ENCODE measurements at places on chromosomes 5 and 9. TPM values are rescaled to one million over a fixed set of nuclear protein-coding genes. Genes with fewer than 3 reads are reported as not detected.
A peak's percentile ranks its signal among the peaks of the same experiment; 100 is the strongest.

- peak; percentile 29 for DNase-seq
- peaks cover 4% of the 10 kb centered on the region for H3K27me3 ChIP-seq
- peaks cover 19% of the 10 kb centered on the region for H3K4me1 ChIP-seq
Measured at GRCh38 chr5:154523709-154524108, 45.7 kb upstream of the HAND1 start.

- peaks cover 16% of the 10 kb centered on the region for H3K4me1 ChIP-seq
- DNase-seq: no peak
- H3K4me3 ChIP-seq: no peak overlapping the region
- H3K27ac ChIP-seq: no peak overlapping the region
- no peaks in the 10 kb centered on the region for H3K27me3 ChIP-seq
- H3K36me3 ChIP-seq: no peaks in the 10 kb centered on the region
Measured at GRCh38 chr9:113588242-113588810, 124.8 kb downstream of the RGS3 start.

DNA sequence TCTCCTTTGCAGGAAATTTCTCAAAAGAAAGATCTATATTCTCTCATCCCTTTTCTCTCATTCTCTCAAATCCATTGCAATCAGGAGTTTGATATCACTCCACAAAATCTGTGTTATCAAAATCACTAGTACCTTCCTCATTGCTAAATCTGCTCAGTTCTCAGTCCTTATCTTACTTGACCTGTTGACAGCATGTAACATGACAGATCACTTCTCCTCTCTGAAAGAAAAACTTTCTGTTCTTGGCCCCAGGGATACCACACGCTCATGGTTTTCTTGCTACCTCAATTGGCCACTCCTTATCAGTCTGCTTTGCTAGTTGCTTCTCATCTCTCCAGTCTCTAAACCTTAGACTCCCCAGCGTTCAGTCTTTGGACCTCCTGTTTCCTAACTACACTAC lies 22.1 kb downstream of the SRP19 start:
- peaks cover 4% of the 10 kb centered on the region for H3K36me3 ChIP-seq
- no peak overlapping the region for H3K4me3 ChIP-seq
- H3K27ac ChIP-seq: no peak overlapping the region
- H3K4me1 ChIP-seq: peaks cover 6% of the 10 kb centered on the region
- no peaks in the 10 kb centered on the region for H3K27me3 ChIP-seq

- no peak overlapping the region for H3K4me3 ChIP-seq
- H3K4me1 ChIP-seq: no peaks in the 10 kb centered on the region
- no peak for DNase-seq
Measured at GRCh38 chr5:106962464-106963230, 708.1 kb downstream of the EFNA5 start.

DNA sequence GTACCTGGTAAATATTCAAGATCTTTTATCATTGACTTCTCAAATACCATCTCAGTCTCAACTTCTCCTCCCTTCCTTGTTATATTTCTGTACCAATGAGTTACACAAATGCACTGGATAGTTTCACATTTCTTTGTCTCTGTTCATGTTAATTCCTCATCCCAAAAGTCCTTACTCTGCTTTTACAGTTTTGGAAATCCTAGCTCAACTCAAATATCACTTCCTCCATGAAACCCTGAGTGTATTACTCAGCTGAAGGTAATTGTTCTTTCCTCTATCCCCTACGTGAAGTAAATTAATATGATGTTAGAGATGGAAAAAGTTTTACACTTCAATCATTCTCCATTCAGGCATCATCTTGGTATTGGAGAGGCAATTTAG lies 241.5 kb downstream of the TLE4 start:
- H3K27ac ChIP-seq: no peak overlapping the region
- no peak overlapping the region for H3K4me3 ChIP-seq
- no peaks in the 10 kb centered on the region for H3K27me3 ChIP-seq
- H3K36me3 ChIP-seq: no peaks in the 10 kb centered on the region

CDKN2A gene
- total RNA-seq: not detected

Measured in neural progenitor cell (in vitro differentiated cells).